ENCODE measurements at places on chromosomes 4 and X.
A peak's percentile ranks its signal among the peaks of the same experiment; 100 is the strongest.

DNA sequence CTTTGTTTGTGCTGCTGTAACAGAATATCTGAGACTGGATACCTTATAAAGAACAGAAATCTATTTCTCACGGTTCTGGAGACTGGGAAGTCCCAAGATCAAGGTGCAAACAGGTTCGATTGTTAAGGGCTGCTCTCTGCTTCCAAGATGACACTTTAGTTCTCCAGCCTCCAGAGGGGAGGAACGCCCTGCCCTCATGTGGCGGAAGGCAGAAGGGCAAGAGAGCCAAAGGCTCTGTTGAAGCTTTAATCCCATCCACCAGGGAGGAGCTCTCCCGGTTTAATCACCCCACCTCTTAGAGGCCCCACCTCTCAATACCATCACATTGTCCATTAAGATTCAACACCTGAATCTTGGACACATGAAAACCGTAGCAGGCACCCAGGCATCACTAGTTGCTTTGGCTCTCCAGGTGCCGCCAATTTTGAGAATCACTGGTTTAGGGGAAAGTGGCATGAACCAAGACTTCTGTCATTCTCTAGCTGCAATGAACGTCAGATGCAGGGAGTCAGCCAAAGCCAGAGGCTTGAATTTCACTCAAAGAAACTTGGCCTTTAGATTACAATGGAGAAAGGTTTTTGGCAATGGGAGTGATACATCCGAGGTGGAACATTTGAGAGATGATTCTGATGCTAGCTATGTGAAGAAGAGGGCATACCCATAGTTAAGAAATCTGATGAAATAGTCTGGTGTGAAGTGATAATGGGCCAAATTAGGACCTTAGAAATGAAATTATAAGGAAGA lies 15.7 kb downstream of the FHL1 start:
- peak; percentile 72 for DNase-seq

- peak; percentile 94 for DNase-seq
These were observed 1147.1 kb downstream of the STIM2 start for GRCh38 chr4:28007693-28008092.

DNA sequence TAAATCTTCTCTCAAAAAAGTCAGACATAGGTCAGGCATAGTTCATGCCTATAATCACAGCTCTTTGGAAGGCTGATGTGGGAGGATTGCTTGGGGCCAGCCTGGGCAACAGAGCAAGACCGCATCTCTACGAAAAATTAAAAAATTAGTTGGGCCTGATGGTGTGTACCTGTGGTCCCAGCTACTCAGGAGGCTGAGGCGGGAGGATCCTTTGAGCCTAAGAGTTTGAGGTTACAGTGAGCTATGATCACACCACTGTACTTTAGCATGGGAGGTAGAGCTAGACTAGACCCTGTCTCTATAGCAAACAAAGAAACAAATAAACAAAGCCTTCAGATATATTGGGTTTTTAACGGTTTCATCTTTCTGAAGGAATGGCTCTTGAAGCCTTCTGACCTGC lies 62.2 kb downstream of the DIPK2B start:
- DNase-seq, result no peak

- DNase-seq, result no peak
These were observed 41.0 kb downstream of the SLIT2 start for GRCh38 chr4:20292739-20293138.

GRCh38 chrX:7158468-7158990 lies 10.6 kb upstream of the PUDP start:
- DNase-seq, result no peak

- DNase-seq, result no peak
These were observed 192.3 kb downstream of the SPATA18 start for GRCh38 chr4:52243367-52243766.

- DNase-seq, result no peak
These were observed 755.8 kb downstream of the RPA4 start for GRCh38 chrX:97639526-97639925.

- DNase-seq, result peak; percentile 22
These were observed 17.6 kb upstream of the GK start for GRCh38 chrX:30635630-30636029.

- no peak for DNase-seq
These were observed 235.0 kb downstream of the AFAP1 start for GRCh38 chr4:7704625-7705024.

GRCh38 chr4:47863486-47863885 lies 25.6 kb upstream of the CORIN start:
- no peak for DNase-seq

GRCh38 chrX:150316564-150316963 lies 46.6 kb upstream of the MAMLD1 start:
- no peak for DNase-seq

- no peak for DNase-seq
These were observed 126.8 kb upstream of the MAMLD1 start for GRCh38 chrX:150236327-150236726.

GRCh38 chrX:7108030-7108429 lies 39.5 kb upstream of the STS start:
- DNase-seq, result no peak

- DNase-seq, result no peak
These were observed 41.7 kb upstream of the CDKN2AIP start for GRCh38 chr4:183402771-183403170.

DNA sequence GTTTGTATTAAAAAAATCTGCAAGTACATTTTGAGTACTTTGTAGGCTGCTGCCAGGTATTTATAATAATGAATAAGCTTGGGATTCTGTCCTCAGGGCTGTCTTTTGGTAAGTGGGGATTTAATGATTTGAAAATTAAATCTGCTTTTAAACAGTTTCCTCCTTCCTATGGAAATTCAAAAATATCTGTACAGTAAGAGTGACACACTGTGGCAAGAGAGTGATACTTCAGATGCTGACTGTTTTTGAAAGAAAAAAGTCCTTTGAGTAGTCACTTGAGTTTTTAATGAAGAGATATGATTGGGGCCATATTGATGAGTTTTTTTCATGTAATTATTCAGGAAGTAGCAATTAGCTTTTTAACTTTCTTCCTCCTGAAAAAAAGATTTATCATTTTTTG lies 49.2 kb downstream of the SMARCAD1 start:
- DNase-seq, result peak; percentile 27

Measured in SK-MEL-5 (cell line).